ENCODE measurements at places on chromosomes 1 and 21. TPM values are rescaled to one million over a fixed set of nuclear protein-coding genes. Genes with fewer than 3 reads are reported as not detected.

The WLS gene
- polyA plus RNA-seq = 157 TPM

The DDX59 gene
- polyA plus RNA-seq = 34.2 TPM

- no peak for DNase-seq
Measured at GRCh38 chr1:171811672-171812071, 29.6 kb upstream of the DNM3 start.

The NPL gene
- 10.8 TPM for polyA plus RNA-seq

DNA sequence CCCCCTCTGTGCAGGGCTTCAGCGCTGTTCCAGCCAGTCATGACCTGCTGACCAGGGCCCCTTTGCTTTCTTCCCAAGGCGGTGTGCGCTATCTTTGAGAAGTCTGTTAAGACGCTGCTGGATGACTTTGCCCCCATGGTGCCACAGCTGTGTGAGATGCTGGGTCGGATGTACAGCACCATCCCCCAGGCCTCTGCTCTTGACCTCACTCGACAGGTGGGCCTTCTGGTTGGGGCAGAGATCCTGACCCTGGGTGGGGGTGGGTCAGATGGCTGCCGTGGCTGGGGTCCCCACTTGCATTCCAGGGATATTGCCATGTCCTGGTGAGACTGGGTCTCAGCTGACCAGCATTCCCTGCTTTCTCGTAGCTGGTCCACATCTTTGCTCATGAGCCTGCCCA, 9.0 kb upstream of the DPH2 start:
- no peak for DNase-seq

The FCRL4 gene
- polyA plus RNA-seq = not detected

The RSPH1 gene
- 0.63 TPM for polyA plus RNA-seq

- no peak for DNase-seq
Measured at GRCh38 chr1:241972703-241973369, 15.3 kb downstream of the BECN2 start.

DNA sequence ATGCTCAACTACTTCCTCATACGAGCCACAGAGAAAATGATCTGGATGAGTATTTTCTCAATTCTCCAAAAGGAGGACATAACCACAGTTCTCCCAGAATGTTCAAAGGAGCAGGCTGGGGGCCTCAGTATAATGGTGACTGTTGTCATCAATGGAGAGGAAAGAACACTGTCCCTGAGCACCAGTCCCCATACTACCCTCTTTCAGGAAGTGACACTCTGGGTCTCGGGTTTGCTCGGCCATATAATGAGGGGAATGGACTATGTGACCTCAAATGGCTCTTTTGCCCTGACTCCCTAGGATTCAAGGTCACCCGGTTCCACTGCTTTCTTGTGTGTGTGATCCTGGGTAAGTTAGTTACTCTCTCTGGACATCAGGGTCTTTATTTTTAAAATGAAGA, 22.8 kb downstream of the SLC9A1 start:
- no peak for DNase-seq

- no peak for DNase-seq
Measured at GRCh38 chr1:112056354-112056753, 66.9 kb upstream of the KCND3 start.

GRCh38 chr1:61779231-61779630, 37.0 kb downstream of the PATJ start:
- no peak for DNase-seq

The GUCA2B gene
- not detected for polyA plus RNA-seq

DNA sequence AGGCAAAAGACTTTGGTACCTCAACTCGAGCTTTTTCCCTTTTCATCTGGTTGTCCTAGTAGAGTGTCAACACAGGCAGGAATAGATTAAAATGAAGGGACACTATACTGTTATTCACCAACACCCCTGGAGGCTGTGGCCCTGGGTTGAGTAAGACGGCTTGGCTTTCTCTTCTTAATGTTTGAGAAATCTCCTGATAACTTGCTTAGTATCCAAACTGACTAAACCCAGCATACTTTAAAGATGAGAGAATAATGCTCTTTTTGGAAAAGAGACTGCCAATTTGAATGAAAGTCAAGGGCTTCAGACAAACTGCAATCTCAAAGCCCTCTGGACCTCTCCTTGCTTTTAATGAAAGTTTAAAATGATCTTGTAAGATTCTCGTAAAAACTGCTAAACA, 2.6 kb upstream of the SLC30A1 start:
- no peak for DNase-seq

GRCh38 chr1:42940851-42941639, 17.6 kb downstream of the SLC2A1 start:
- DNase-seq = no peak

The DISC1 gene
- 5.9 TPM for polyA plus RNA-seq

The LRRC38 gene
- 7.7 TPM for polyA plus RNA-seq

- DNase-seq = no peak
Measured at GRCh38 chr1:216914974-216915373, 191.7 kb upstream of the ESRRG start.

DNA sequence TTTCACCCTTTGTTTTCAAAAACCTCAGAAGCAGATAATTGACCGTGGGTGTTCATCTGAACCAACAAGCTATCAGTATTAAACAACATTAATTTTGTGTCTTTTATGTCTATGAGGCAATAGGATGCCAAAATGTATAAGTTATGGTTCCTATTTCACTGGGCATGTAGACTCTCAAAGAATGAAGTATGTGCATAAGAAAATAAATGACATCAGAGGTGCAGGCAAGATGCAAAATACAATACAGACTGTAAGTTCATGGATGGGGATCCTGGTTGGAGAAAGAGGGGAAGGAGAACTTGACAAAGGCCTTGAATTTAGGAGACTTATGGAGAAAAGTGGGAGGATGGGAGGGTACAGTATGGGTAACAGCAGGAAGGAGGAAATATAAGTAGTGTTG, 23.4 kb upstream of the POU2F1 start:
- no peak for DNase-seq

- no peak for DNase-seq
Measured at GRCh38 chr1:212158912-212159796, 123.6 kb downstream of the DTL start.

The LCE3D gene
- not detected for polyA plus RNA-seq

- DNase-seq = no peak
Measured at GRCh38 chr21:38363693-38364092, 106.9 kb downstream of the KCNJ15 start.

GRCh38 chr1:183567584-183567983, 22.7 kb downstream of the NCF2 start:
- DNase-seq = no peak

DNA sequence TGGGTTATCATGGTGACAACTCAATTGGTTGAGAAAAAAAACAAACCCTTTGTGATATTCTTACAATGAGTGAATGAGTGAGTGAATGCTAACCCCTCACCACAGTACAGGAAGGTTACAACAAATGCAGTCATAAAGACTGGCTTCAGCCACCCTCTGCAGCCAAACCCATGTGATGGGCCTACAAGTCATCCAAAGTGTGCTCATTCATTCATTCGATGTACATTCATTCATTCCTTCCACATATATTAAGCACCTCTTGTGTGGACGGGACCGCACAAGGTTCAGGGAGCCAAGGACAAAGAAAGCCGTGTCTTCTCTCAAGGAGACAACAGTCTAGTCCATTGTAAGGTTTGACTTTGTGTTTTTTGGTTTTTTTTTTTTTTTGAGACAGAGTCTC, 49.4 kb downstream of the WDR4 start:
- no peak for DNase-seq

The DCST1 gene
- 0.21 TPM for polyA plus RNA-seq

The TCHH gene
- 0.05 TPM for polyA plus RNA-seq

- no peak for DNase-seq
Measured at GRCh38 chr1:18411321-18411720, 69.4 kb upstream of the KLHDC7A start.

GRCh38 chr1:47399138-47399845, 16.8 kb upstream of the FOXE3 start:
- DNase-seq = no peak

The FCMR gene
- polyA plus RNA-seq = 2.0 TPM

DNA sequence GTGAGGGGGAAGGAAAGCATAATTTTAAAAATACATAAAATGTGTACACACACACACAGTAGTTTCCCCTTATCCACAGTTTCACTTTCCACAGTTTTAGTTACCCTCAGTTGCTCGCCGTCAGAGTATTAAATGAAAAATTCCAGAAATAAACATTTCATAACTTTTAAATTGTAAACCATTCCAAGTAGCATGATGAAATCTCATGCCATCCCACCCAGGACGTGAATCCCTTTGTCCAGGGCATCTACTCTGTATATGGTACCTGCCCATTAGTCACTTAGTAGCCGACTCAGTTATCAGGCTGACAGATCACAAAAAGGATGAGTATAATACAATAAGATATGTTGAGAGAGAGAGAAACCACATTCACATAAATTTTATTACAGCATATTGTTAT, 36.2 kb downstream of the EPS15 start:
- DNase-seq = no peak

The CAPN2 gene
- 195 TPM for polyA plus RNA-seq

DNA sequence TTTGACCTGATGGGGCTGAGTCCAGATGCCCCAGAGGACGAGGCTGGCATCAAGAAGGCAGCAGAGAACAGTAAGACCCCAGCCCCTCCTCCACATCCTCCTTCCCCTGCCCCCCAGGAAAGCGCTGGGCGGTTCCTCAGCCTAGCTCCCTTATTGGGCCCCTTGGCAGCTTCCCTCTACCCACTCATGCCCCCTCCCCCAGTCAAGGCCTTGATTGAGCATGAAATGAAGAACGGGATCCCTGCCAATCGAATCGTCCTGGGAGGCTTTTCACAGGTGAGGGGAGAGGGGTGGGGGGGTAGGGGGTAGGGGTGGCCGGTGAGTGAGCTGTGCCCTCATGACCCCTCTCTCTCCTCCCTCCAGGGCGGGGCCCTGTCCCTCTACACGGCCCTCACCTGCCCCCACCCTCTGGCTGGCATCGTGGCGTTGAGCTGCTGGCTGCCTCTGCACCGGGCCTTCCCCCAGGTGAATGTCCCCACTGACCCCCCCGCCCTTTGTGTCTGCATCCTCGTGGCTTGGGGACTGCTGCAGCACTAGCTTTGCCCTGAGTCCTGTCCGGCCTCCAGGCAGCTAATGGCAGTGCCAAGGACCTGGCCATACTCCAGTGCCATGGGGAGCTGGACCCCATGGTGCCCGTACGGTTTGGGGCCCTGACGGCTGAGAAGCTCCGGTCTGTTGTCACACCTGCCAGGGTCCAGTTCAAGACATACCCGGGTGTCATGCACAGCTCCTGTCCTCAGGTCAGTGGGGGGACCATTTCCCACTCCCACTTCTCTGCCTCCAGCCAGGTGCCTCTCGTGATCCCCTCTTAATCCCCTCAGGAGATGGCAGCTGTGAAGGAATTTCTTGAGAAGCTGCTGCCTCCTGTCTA, 3.2 kb downstream of the LYPLA2 start:
- DNase-seq = no peak

The SEMA4A gene
- polyA plus RNA-seq = 2.5 TPM

DNA sequence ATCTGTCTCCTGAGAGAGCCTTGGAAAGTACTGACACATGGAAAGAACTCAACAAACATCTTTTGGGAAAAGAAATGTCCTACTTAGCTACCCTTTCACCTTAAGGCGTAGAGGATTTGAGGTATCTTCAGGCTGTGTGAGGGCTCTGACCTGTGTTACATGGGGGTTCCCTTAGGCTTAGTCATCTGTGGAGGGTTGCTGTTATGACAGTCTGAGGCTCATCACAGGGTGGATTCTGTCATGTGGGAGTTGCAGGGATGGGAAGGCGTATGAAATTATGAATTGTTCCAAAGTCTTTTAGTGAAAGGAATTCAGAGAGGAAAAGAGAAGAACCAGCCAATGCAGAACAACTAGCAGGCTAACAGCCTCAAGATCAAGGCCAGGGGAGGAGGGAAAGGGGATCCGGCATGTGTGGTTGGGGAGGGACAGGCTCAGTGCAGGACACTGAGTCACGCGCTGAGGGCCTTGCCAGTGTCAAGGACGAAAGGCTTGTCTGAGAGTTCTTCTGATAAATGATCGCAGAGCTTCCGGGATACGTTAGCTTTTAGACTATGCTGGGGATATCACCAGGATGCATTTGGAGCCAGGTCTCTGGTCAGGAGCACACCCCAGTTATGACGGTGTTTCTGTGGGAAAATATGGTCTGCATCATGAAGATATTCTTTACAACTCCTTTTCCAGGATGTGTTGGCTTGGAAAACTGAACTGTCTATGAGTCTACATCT, 24.6 kb upstream of the PLA2G2C start:
- no peak for DNase-seq

DNA sequence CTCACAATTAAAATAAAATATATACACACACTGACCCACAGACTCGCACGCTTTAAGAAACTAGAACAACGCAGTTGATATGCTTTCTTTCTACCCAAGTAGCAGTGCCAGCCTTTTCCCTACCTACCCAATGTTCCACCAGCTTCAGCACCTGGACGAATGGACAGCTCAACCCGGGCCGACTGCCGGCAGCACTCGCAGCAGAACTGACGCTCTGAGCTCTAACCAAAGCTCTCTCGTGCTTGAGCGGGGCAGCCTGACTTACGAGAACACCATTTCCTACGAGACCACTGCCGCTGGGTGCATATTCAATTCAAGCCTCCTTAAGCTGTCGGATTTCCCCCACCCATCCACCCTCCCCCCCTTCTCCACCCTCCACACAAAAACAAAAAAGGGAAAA, 127.4 kb upstream of the DPYD start:
- peak; percentile 64 for DNase-seq

GRCh38 chr1:170660871-170661645, 2.9 kb upstream of the PRRX1 start:
- no peak for DNase-seq

The MYOG gene
- 0.11 TPM for polyA plus RNA-seq

The BTBD19 gene
- polyA plus RNA-seq = 19.3 TPM

All from left renal pelvis (tissue), 4 donors.